ENCODE measurements at places on chromosomes 13 and 19.

GRCh38 chr19:33687481-33688170 lies 65.9 kb downstream of the CHST8 start:
- H3K27me3 ChIP-seq: peaks cover 13% of the 10 kb centered on the region
- no peak overlapping the region for H3K27ac ChIP-seq
- no peaks in the 10 kb centered on the region for H3K36me3 ChIP-seq
- DNase-seq: no peak

DNA sequence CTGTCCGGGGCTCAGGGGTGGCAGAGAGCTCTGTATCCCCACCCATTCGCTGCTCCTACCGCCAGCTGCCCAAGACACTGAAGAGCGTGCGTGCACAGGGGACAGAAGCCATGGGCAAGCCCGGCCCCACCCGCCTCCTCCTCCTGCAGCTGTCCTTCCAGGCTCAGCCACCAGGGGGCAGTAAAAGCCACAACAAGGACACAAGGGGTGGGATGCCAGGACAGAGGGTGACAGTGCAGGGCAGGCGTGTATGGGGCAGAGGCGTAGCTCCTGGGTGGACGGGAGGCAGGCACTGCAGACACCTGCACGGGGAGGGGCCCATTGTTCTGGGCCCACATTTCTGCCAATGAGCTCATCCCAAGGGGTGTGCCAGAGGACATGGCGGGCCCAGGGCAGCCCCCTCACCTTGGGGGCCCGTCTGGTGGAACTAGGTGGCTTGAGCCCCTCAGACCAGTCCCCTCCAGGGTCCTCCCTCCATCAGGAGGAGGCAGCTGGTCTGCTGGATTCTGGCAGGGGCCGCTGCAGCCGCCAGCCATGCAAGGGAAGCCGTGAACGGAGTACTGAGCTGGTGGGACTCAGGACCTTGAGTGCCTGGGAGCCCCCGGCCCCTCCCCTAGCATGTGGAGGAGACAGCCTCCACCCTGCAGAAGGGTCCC lies 61.2 kb downstream of the MLLT1 start:
- DNase-seq: peak; percentile 87
- H3K36me3 ChIP-seq: no peaks in the 10 kb centered on the region
- peaks cover 37% of the 10 kb centered on the region for H3K4me1 ChIP-seq
- H3K27ac ChIP-seq: no peak overlapping the region

- peaks cover 23% of the 10 kb centered on the region for H3K4me1 ChIP-seq
- DNase-seq: no peak
- H3K4me3 ChIP-seq: no peak overlapping the region
- no peaks in the 10 kb centered on the region for H3K27me3 ChIP-seq
- peak overlapping the region; percentile 95 for H3K27ac ChIP-seq
- H3K36me3 ChIP-seq: peaks cover 12% of the 10 kb centered on the region
These were observed 9.7 kb downstream of the BCKDHA start for GRCh38 chr19:41407271-41407670.

DNA sequence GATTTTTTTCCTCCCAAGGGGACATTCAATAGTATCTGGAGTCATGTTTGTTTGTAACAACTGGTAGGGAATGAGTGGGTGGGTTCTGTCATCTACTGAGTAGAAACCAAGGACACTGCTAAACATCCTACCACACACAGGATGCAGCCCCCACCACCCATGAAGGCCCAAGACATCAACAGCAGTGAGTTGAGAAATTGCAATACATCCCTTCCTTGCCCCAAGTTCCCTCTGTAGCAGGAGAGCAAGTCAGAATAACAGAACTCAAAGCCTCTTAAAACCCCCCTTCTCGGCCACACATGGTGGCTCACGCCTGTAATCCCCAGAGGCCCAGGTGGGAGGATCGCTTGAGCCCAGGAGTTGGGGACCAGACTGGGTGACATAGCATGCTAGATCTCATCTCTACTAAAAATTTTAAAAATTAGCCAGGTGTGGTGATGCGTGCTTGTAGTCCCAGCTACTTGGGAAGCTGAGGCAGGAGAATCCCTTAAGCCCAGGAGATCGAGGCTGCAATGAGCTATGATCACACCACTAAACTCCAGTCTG lies 2.4 kb upstream of the CYP2F1 start:
- no peak for DNase-seq
- H3K4me1 ChIP-seq: no peaks in the 10 kb centered on the region
- no peak overlapping the region for H3K4me3 ChIP-seq

DNA sequence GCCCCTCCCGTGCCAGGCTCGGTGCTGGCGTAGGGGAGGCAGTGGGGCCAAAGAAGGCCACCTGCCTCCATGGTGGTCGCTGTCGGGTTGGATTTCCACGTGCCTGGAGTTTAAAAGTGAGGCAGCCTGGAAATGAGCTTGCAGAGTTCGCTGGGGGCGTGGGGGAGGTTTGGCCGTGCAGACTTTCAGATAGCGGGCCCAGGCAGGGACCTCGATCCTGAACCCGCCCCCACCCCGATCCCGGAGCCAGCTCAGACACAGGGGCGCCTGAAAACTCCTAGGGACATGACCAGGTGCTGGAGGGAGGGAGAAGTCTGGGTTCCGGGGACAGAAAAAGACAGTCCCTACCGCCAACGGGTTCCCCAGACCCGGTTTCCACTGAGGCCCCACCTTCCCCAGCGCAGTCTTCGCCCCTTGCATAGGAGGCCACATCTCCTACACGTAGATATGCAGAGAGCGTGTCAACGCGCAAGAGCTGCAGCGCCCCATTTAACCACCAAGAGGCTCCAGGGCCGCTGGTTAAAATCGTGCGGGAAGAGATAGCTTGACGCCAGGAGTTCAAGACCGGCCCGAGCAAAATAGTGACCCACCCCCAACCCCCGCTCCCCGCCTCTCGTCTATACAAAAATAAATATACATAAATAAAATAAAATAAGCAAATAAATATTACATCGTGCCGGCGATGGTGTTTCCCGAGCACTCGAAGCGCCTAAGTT lies 8.5 kb downstream of the CCDC8 start:
- no peak overlapping the region for H3K27ac ChIP-seq
- H3K36me3 ChIP-seq: no peaks in the 10 kb centered on the region
- H3K4me3 ChIP-seq: peak overlapping the region; percentile 16
- peak; percentile 38 for DNase-seq

DNA sequence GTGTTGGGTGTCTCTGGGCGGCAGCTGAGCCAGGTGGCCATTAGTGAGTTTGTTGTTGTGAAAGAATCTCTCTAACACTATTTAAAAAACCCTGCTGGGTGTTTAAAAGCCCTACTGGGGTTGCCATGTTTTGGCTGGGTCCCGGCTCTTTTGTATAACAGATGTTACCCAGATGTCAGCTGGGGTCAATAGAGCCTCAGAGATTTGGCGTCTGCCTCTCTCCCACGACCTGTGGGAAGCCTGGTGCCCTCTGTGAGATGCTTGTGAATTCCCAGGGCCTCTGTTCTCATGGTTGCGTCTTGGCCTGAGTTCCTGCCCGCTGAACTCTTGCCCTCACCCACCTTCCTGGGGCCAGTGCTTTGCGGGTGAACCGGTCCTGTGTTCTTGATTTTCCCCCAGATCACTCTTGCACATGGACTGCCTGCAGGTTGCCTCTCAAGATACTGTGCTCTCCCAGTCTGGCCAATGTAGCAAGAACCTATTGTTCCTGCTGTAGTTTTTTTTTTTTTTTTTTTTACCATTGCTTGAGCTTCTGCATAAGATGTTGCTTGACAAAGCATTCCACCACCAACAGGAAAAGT lies 9.5 kb downstream of the NFILZ start:
- H3K27me3 ChIP-seq: no peaks in the 10 kb centered on the region
- DNase-seq: no peak
- no peak overlapping the region for H3K4me3 ChIP-seq
- no peaks in the 10 kb centered on the region for H3K4me1 ChIP-seq

GRCh38 chr19:7902796-7903243 lies 857 bp upstream of the MAP2K7 start:
- H3K4me3 ChIP-seq: peak overlapping the region; percentile 87
- H3K36me3 ChIP-seq: peaks cover 17% of the 10 kb centered on the region
- peaks cover 5% of the 10 kb centered on the region for H3K27me3 ChIP-seq
- peaks cover 17% of the 10 kb centered on the region for H3K4me1 ChIP-seq

- H3K4me3 ChIP-seq: peak overlapping the region; percentile 23
- H3K4me1 ChIP-seq: peaks cover 21% of the 10 kb centered on the region
- DNase-seq: peak; percentile 89
- no peaks in the 10 kb centered on the region for H3K27me3 ChIP-seq
- H3K36me3 ChIP-seq: peaks cover 3% of the 10 kb centered on the region
These were observed 20.2 kb upstream of the ERVV-1 start for GRCh38 chr19:52993342-52994178.

DNA sequence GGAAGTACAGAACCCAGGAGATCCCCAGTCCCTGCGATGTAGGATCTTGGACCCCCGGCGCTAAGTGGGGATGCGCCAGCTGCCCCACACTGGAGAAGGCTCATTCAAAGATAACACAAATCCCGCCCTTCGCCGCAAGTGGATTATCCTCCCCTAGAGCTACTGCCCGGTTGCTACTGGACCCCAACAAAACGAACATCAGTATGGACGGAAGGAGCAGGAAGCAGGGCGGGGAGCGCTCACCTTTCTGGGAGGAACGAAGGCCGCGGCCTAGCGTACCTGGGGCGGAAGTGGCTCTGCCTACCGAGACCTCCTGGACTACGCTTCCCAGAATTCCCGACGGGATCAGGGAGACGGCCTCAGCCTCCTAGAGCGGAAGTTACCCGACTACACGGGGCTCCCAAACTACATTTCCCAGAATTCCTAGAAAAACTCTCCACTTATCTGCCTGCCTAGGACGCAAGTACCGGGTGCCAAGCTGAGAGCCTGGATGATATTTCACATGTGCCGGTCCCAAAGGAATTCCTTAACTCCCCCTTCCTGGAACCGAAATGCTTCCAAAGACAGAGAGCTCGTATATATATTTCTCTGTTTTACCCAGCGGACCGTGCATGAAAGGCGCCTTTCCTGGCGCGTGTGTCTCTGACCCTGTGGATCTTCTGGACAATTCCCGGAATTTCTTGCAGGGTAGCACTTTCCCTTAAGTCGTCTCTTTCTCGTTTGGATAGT lies at the start of gene ZNF112:
TSS of gene ZNF112 (minus strand) at position 298 of the 729 bp plus-strand sequence. CDS start 16,141 bp downstream, outside the sequence.
- no peak within 1 kb of the TSS for H3K27ac ChIP-seq
- peaks cover 5% of the 10 kb centered on the region for H3K4me1 ChIP-seq
- peak within 1 kb of the TSS; percentile 52 for H3K4me3 ChIP-seq
- peak; percentile 86 for DNase-seq

GRCh38 chr13:33842986-33843385 lies 25.0 kb downstream of the RFC3 start:
- no peaks in the 10 kb centered on the region for H3K27me3 ChIP-seq
- H3K4me1 ChIP-seq: no peaks in the 10 kb centered on the region
- H3K36me3 ChIP-seq: peaks cover 8% of the 10 kb centered on the region
- H3K27ac ChIP-seq: no peak overlapping the region
- no peak overlapping the region for H3K4me3 ChIP-seq
- no peak for DNase-seq

- H3K4me1 ChIP-seq: no peaks in the 10 kb centered on the region
- no peaks in the 10 kb centered on the region for H3K36me3 ChIP-seq
- no peak overlapping the region for H3K4me3 ChIP-seq
- no peak for DNase-seq
- H3K27me3 ChIP-seq: no peaks in the 10 kb centered on the region
These were observed 192.9 kb downstream of the DIAPH3 start for GRCh38 chr13:59970847-59971246.

DNA sequence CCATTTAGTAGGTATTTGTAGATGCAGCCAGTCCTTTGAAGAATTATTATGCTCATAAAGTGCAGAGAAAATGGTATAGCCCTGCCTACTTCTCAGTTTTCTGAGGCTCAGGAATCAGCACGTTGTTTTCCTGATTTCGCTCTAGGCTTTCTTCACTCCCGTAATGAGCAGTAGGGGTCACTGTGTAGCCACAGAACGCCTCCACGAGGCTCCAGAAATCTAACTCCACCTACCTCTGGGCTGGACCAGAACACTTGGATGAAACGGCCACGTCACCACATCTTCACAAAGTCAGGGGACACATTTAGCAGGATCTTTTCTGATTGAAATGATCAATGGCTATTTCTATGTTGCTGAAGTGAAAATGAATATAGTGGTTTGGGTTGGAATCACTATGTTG lies 49.8 kb upstream of the GTF3A start:
- no peaks in the 10 kb centered on the region for H3K4me1 ChIP-seq
- no peaks in the 10 kb centered on the region for H3K27me3 ChIP-seq
- no peaks in the 10 kb centered on the region for H3K36me3 ChIP-seq
- H3K4me3 ChIP-seq: no peak overlapping the region

GRCh38 chr13:109644069-109644750 lies 142.2 kb downstream of the IRS2 start:
- no peaks in the 10 kb centered on the region for H3K4me1 ChIP-seq
- no peak overlapping the region for H3K4me3 ChIP-seq
- no peak overlapping the region for H3K27ac ChIP-seq
- DNase-seq: no peak

DNA sequence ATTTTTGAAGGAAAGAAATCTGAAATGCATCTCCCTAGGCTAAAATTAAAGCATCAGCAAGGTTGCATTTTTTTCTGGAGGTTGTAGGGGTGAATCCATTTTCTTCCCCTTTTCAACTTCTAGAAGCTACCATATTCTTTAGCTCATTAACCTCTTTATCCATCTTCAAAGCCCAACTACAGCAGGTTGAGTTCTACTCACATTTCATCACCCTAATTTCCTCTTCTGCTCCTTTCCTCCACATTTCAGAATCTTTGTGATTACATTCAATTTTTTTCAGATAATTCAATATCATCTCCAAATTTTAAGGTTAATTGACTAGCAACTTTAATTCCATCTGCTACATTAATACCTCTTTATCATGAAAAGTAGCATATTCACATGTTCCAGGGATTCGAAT lies 2655.7 kb upstream of the PCDH20 start:
- no peaks in the 10 kb centered on the region for H3K27me3 ChIP-seq
- H3K27ac ChIP-seq: no peak overlapping the region
- DNase-seq: no peak
- no peaks in the 10 kb centered on the region for H3K36me3 ChIP-seq
- H3K4me3 ChIP-seq: no peak overlapping the region

GRCh38 chr13:113926301-113926761 lies 47.5 kb downstream of the C13orf46 start:
- no peaks in the 10 kb centered on the region for H3K27me3 ChIP-seq
- H3K4me1 ChIP-seq: peaks cover 4% of the 10 kb centered on the region
- H3K27ac ChIP-seq: no peak overlapping the region

GRCh38 chr13:28526876-28527275 lies 31.9 kb upstream of the FLT1 start:
- H3K27ac ChIP-seq: no peak overlapping the region
- no peak for DNase-seq
- H3K27me3 ChIP-seq: peaks cover 40% of the 10 kb centered on the region
- no peak overlapping the region for H3K4me3 ChIP-seq
- peaks cover 26% of the 10 kb centered on the region for H3K4me1 ChIP-seq

- no peak overlapping the region for H3K27ac ChIP-seq
- DNase-seq: no peak
- H3K36me3 ChIP-seq: no peaks in the 10 kb centered on the region
- H3K27me3 ChIP-seq: no peaks in the 10 kb centered on the region
These were observed 767.1 kb downstream of the UQCRFS1 start for GRCh38 chr19:28445826-28446225.

DNA sequence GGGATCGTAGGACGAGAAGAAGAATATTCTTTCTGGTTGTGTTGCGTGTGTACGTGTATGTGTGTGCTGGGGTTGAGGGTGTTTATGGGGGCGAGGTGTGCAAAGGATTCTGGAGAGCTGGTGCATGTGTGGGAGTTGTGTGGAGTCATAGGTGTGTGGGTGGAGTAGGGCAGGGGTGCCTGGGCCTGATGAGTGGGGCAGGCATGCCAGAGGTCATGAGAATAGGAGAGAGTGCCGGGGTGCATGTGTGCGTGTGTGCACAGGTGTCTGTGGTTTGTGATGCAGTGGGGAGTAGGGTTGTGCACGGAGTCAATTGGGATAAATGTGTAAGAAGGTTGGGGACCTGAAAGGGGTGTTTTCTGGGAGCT lies 649 bp downstream of the TMEM91 start:
- no peaks in the 10 kb centered on the region for H3K27me3 ChIP-seq
- no peak for DNase-seq
- peaks cover 3% of the 10 kb centered on the region for H3K4me1 ChIP-seq
- peaks cover 3% of the 10 kb centered on the region for H3K36me3 ChIP-seq
- H3K4me3 ChIP-seq: peak overlapping the region; percentile 72
